Sigmoid colon (tissue), 7 donors: ENCODE measurements at places on chromosomes 16 and 17. TPM values are rescaled to one million over a fixed set of nuclear protein-coding genes. Genes with fewer than 3 reads are reported as not detected.

DNA sequence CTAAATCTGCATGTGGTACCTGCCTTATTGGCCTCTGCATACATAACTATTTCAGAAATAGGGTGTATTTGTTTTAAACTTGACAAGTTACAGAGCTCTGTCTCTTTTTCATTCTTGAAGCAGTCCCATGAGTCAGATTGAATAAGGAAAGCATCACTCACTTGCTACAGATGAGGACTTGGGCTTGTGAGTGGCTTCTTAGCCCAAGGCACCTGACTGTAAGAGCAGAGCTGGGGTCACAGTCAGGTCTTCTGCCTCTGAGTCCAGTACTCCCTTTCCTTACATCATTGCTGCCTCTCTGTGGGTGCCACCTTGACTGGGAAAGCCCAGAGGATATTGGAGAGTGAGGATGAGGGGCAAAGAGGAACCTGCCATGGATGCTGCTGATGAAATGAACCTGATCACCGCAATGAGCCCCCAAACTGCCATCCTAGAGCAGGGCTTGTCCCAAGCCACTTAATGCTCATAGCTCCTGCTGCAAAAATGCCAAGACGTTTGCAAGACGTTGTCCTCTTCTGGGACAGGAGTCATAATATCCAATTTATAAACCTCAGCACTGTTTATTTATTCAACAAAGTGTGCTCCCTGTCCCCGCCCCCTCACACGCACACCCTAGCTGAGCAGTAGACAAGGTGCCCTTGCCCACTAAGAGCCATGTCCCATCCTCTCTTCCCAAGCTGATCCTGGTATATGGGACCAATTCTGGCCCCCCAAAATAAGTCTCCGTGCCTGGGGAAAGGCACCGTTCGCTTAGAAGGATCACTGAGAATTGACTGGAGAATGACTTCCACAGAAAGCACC, 74.1 kb downstream of the CCDC182 start:
- H3K4me1 ChIP-seq: peaks cover 11% of the 10 kb centered on the region
- no peak overlapping the region for H3K27ac ChIP-seq
- peaks cover 7% of the 10 kb centered on the region for H3K36me3 ChIP-seq
- H3K27me3 ChIP-seq: no peaks in the 10 kb centered on the region
- no peak for DNase-seq

- no peaks in the 10 kb centered on the region for H3K27me3 ChIP-seq
Measured at GRCh38 chr17:72861811-72862210, 230.7 kb downstream of the SLC39A11 start.

DNA sequence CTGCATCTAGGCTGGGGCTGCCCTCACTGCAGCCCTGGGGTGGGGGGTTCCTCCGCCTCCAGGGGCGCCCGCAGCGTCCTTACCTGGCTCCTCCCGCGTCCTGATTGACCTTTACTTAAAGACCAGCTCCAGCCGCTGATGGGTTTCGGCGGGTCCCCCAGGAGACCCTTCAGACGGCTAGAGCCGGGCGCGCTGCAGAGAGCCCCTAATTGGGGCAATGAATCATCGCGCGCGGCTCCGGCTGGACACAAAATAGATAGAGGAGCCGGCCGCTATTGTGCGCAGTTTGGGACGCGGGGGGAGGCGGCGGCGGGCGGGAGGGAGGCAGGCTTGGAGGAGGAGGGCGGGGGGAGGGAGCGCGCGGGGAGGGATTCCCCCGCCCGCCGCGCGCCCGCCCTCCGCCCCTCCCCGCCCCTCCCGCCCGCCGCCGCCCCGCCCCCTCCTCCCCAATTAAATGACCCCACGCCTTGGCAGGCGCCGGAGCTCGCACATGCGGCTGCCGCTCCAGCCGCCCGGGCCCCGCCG, 56.5 kb upstream of the CIBAR2 start:
- DNase-seq: peak; percentile 90
- H3K27ac ChIP-seq: peak overlapping the region; percentile 69
- H3K4me1 ChIP-seq: no peaks in the 10 kb centered on the region
- H3K4me3 ChIP-seq: peak overlapping the region; percentile 38
- H3K36me3 ChIP-seq: no peaks in the 10 kb centered on the region
- no peaks in the 10 kb centered on the region for H3K27me3 ChIP-seq

DNA sequence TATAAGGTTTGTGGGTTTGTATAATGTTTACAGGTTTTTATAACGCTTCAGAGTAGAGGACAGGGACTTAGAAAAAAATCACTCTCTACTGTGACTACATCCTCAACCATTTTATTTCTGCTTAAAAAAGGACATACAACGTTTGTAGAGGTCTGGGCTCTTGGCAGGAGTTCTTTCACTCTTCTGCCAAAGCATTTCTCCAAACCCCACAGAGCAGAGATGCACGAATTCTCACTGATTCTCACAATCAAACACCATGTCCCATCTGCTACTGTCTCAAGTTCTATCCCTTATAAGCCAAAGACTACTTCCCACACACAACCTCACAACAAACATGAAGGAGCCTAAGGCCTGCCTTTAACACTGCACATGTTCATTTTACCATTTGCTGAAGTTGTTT, 7.0 kb upstream of the ANKFY1 start:
- no peak for DNase-seq
- H3K27me3 ChIP-seq: no peaks in the 10 kb centered on the region
- peak overlapping the region; percentile 43 for H3K27ac ChIP-seq
- peaks cover 14% of the 10 kb centered on the region for H3K4me1 ChIP-seq

- H3K4me3 ChIP-seq: no peak overlapping the region
- no peaks in the 10 kb centered on the region for H3K36me3 ChIP-seq
- no peaks in the 10 kb centered on the region for H3K4me1 ChIP-seq
- H3K27me3 ChIP-seq: peaks cover 25% of the 10 kb centered on the region
- H3K27ac ChIP-seq: no peak overlapping the region
- DNase-seq: no peak
Measured at GRCh38 chr16:50841081-50841886, 99.4 kb downstream of the CYLD start.

GRCh38 chr16:28531777-28532744, 6.7 kb downstream of the NUPR1 start:
- peak overlapping the region; percentile 70 for H3K27ac ChIP-seq
- peaks cover 32% of the 10 kb centered on the region for H3K4me1 ChIP-seq
- DNase-seq: peak; percentile 94
- no peak overlapping the region for H3K4me3 ChIP-seq

DNA sequence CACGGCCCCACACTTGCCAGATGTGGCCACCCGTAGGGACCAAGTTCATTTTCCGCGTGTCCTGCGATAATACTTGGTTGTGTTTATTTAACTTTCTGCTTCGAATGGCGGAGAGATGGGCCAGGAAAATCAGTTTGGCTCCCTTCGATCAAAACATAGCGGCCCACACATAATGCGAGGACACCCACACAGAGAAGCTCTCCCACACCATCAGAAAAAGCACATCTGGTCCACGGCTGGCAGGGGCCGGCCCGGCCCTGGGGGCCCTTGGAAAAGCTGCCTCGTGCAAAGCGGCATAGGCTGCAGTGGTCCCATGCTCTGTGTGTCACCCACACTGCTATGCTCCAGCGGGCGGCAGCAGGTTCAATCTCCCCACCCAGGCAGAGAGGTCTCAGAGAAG, 46.9 kb downstream of the ZNF423 start:
- no peak overlapping the region for H3K27ac ChIP-seq
- H3K27me3 ChIP-seq: no peaks in the 10 kb centered on the region
- H3K36me3 ChIP-seq: no peaks in the 10 kb centered on the region
- H3K4me3 ChIP-seq: no peak overlapping the region
- DNase-seq: no peak

DNA sequence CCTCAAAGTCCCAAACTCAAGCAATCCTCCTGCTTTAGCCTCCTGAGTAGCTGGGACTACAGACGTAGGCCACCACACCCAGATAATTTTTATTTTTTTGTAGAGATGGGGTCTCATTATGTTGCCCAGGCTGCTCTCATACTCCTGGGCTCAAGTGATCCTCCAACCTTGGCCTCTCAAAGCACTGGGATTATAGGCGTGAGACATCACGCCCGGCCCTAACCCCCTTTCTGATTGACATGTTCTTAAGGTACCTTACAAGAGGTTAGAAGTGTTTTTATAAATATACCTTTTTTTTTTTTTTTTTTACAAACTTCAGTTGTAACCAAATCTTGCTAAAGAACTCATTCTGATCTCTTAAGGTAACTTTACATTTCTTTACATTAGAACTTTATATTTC, 64.8 kb downstream of the GNA13 start:
- H3K36me3 ChIP-seq: no peaks in the 10 kb centered on the region
- no peaks in the 10 kb centered on the region for H3K27me3 ChIP-seq
- DNase-seq: no peak
- H3K4me3 ChIP-seq: no peak overlapping the region
- peaks cover 27% of the 10 kb centered on the region for H3K4me1 ChIP-seq

- no peak for DNase-seq
- peak overlapping the region; percentile 1 for H3K4me3 ChIP-seq
- H3K27me3 ChIP-seq: no peaks in the 10 kb centered on the region
- no peak overlapping the region for H3K27ac ChIP-seq
- no peaks in the 10 kb centered on the region for H3K36me3 ChIP-seq
- no peaks in the 10 kb centered on the region for H3K4me1 ChIP-seq
Measured at GRCh38 chr16:87956365-87957231, 5.4 kb downstream of the BANP start.

DNA sequence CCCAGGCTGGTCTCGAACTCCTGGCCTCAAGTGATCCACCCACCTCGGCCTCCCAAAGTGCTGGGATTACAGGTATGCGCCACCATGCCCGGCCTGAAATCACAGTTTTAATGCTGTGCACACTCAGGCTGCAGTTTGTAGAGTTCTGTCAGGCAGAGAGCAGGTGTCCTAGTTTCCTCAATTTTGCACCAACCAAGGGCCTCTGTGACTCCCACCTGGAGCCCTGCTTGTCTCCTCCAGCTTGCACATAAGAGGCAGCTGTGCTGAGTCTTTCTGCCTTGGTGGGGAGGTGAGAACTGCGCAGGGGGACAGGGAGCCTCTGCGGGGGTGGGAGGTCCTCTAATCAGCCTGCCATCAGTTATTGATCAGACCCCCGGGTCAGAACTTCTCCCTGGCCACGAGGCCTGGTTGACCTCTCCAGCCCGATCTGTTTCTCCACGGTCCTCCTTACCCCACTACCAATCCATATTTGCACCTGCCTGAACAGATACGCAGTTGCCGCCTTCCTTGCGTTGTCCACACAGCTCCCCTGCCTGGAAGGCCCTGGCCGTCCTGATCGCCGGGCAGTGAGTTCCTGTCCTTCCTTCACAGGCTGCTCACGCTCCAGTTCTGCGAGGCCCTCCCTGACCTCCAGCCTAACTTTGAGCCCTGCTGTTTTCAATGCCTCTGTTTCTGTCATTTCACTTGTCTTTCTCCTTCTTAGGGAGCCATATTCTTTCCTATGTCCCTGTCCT, 48.1 kb upstream of the SIAH1 start:
- no peak for DNase-seq
- H3K36me3 ChIP-seq: no peaks in the 10 kb centered on the region
- H3K4me1 ChIP-seq: no peaks in the 10 kb centered on the region
- no peak overlapping the region for H3K27ac ChIP-seq

Gene C17orf67
- 2.8 TPM for total RNA-seq

Gene ASPA
- 4.6 TPM for total RNA-seq

Gene DNAAF8
- 0.14 TPM for total RNA-seq

Gene SSTR5
- not detected for total RNA-seq

Gene SPNS3
- total RNA-seq: not detected

Gene BIRC5
- 3.1 TPM for total RNA-seq
